K562 (cell line): ENCODE measurements at places on chromosomes 3 and 15.

DNA sequence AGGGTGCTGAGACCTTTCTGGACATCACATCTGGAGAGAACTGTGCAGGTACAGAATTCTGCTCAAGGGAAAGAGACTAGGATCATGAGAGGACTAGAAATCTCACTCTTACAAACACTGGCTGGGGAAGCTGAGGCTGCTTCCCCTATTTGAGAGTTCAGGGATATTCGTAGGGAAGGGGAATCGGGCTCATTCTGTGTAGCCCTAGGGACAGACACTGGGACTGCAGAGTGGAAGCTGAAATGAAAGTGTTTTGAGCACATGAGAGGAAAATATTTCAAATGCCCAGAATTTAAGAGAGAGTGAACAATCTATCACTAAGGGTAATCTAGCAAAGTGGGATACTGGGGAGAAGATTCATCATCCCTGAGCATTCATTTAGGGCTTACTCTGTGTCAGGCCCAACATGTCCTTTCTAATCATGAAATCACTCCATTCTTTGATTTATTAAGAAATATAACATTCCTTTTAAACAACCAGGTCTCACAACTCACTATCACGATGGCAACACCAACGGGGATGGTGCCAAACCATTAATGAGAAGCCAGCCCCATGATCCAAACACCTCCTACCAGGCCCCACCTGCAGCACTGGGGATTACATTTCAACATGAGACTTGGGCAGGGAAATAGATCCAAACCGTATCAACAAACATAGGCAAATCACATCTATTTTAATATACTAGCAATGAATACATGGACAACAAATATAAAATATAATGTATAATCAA is 63.0 kb downstream of the CPN2 start:
- no peaks in the 10 kb centered on the region for H3K36me3 ChIP-seq
- H3K4me1 ChIP-seq = no peaks in the 10 kb centered on the region; the same call in 1 of the 2 replicates

- no peak overlapping the region for H3K27ac ChIP-seq
- no peaks in the 10 kb centered on the region; the same call in 1 of the 2 replicates for H3K4me1 ChIP-seq
- H3K27me3 ChIP-seq = no peaks in the 10 kb centered on the region
Observed at GRCh38 chr3:138846262-138846791, 11.6 kb upstream of the PIK3CB start.

DNA sequence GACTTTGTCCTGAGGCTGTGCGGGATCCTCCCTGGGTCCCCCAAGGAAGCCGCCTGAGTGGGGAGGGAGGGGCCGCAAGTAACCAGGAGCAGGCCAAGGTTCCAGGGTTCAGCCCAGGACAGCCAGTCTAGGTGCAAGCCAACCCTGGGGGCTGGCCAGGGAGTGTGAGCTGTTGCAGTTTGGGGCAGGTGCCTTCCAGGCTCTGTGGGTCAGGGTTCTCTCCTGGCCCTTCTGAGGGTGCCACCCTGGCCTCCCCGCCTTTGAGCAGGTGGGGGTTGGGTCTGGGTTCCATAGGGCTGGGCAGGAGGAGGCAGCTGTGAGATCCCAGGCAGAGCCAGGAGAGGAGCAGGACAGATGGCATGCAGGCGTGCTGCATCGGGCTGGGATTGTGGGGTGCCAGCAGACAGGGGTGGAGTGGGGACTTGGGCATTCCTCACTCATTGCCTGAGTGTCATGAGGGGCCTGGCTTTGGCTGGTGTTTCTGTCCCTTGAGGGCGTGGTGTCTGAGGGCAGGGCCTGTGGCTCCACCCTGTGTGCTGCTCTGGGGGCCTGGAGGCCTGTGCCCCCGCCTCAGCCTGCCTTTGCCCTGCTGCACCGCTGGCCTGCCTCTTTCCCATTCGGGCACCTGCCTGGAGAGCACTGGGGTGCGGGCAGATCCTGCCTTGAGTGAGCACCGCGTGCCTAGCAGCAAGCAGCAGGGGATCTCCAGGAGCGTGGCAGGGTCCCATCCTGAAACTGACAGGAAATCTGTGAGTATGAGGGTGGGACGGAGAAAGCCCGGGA is 18.4 kb downstream of the KLF13 start:
- H3K27me3 ChIP-seq = peaks cover 15% of the 10 kb centered on the region
- H3K36me3 ChIP-seq = no peaks in the 10 kb centered on the region
- no peak overlapping the region for H3K27ac ChIP-seq
- H3K4me1 ChIP-seq = no peaks in the 10 kb centered on the region; the same call in 2 of the 3 replicates
- no peak overlapping the region for H3K4me3 ChIP-seq

DNA sequence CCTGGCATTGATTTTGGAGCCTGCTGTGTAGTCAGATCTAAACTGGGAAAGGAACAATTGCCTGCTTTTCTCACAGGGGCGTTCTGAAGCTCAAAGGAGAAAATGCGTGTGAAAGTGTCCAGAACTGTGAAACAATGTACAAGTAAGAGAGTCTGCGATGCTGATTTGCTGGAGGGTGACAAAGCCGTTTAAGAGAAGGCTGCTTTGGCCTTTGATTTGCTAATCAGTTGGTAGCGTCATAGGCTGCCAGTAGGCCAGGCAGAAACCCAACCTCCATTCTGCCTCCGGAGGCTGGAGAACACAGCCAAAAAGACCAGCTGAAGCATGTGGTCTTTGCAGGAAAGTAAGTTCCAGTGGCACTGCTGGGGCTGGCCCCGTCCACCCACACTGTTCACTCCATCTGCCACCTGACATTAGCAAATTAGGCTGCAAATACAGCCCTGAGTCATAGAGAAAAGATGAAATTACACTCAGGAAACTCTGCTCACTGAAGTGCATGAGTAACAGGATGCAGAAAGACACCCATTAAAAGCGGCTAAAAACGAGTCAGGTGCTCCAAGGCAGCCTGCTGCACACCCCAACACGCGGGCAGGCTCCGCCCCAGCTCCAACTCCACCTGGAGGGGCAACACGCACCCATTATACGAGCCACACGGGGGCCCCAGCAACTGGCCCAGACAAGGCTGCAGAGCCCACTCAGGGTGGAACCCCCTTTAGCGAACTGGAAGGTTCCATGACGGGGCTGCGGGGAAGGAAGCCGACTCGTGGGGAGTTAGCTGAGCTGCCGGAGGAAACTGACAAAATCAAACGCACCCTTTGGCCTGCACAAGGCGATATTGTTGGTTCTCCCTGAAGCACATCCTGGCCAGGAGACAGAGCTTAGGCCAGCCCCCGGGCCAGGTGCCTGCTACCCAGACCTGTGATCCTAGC is 31.6 kb downstream of the ZDHHC19 start:
- no peak overlapping the region for H3K4me3 ChIP-seq
- H3K27me3 ChIP-seq = no peaks in the 10 kb centered on the region
- DNase-seq = peak; percentile 68
- H3K4me1 ChIP-seq = peaks cover 73% of the 10 kb centered on the region
- H3K36me3 ChIP-seq = no peaks in the 10 kb centered on the region

DNA sequence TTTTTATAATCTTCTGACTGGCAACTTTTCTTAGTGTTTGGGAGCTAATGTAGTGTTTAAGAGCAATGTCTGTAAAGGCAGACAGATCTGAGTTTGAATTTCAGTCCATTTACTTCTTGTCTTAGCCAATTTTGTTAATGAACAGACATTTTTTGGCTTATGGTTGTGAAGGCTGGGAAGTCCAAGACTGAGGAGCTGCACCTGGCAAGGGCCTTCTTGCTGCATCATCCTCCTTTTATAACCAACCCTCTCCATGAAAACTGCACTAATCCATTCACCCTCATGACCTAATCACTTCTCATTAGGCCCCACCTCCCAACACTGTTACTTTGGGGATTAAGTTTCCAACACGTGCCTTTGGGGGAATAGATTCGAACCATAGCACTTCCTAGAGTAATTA is 164.5 kb downstream of the GAP43 start:
- no peaks in the 10 kb centered on the region for H3K27me3 ChIP-seq
- no peak overlapping the region for H3K4me3 ChIP-seq
- DNase-seq = no peak
- no peak overlapping the region for H3K27ac ChIP-seq
- no peaks in the 10 kb centered on the region for H3K36me3 ChIP-seq
- H3K4me1 ChIP-seq = peaks cover 8% of the 10 kb centered on the region; the same call in 1 of the 2 replicates

- DNase-seq = no peak
- peaks cover 80% of the 10 kb centered on the region for H3K36me3 ChIP-seq
- H3K4me1 ChIP-seq = no peaks in the 10 kb centered on the region
Observed at GRCh38 chr15:40990080-40990479, 36.8 kb downstream of the CHAC1 start.

- no peaks in the 10 kb centered on the region for H3K27me3 ChIP-seq
- no peak overlapping the region for H3K27ac ChIP-seq
Observed at GRCh38 chr3:39013289-39013688, 38.5 kb downstream of the SCN11A start.

- H3K27me3 ChIP-seq = no peaks in the 10 kb centered on the region; the same call in 2 of the 3 replicates
- no peak overlapping the region for H3K27ac ChIP-seq
- no peaks in the 10 kb centered on the region for H3K4me1 ChIP-seq
- no peak overlapping the region for H3K4me3 ChIP-seq
Observed at GRCh38 chr3:73399666-73400253, 225.0 kb downstream of the PDZRN3 start.

DNA sequence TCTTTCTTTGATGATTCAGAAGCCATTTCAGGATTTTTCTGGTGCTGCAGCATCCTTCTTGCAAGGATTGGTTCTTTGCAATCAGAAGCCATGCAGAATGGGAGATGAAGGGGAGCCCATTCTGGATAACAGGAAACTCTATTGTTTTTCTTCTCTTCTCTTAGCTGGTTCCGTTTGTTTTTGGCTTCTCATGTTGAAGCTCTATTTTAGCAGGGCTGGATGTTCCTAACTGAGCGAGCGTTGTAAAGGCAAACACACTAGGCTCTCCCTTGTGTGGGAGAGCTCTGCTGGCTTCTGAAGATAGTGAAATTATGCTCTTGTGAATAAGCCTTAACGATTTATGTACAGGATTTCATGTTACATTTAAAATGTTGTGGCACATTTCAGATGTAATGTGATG is 8.3 kb downstream of the CACNA1D start:
- no peak overlapping the region for H3K27ac ChIP-seq
- H3K36me3 ChIP-seq = no peaks in the 10 kb centered on the region
- H3K4me3 ChIP-seq = no peak overlapping the region
- DNase-seq = no peak
- no peaks in the 10 kb centered on the region for H3K4me1 ChIP-seq

DNA sequence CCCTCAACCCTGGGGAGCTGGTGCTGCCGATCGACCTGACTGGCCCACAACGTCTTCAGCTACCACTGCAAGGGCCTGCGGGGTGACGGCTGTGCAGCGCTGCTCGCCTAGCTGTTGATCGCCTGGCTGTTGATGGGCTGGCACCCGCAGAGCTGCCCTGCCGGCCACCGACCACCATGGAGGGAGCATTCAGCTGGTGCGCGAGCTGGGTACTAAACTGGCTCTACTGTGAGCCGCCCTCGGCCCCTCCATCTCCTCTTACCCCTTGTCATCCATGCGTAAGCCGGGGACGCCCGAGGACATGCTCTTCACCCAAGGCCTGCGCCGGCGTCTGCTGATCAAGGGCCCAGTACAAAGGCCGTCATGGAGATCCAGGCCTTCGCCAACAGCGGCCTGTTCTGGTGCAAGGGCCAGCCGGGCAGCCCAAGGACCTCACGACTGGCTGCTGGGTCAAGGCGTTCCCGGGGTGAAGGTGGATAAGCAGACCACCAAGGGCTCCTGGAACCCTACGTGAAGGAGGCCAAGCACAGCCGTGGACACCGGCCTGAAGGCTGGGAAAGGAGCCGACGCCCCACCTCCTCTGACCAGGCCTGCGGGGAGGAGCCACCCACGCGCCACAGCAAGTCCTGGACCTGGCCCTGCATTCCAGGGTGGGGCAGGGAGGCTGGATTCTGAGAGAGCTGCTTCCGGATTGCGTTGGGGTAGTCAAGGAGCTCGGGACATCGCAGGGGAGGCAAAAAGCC is 46.9 kb downstream of the SFMBT1 start:
- H3K27ac ChIP-seq = no peak overlapping the region
- H3K4me1 ChIP-seq = peaks cover 11% of the 10 kb centered on the region
- peak; percentile 38 for DNase-seq
- no peaks in the 10 kb centered on the region for H3K27me3 ChIP-seq

DNA sequence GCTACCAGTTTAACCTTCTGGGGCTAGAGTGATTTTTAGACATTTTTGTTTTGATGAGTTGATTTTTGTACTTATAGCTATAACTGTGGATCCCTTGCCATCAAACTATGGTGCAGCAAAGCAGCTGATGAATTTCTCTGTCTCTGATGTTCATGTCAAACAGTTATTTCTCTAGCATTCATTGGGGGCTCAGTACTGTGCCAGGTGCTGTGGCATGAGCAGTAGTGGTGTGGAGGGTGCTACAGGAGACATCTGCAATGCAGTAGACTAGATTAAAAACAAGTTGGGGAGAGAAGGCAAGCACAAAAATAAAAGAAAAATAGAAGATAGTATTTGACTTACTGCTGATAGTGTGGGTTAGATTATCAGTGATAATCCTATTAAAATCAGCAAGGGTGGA is 95.3 kb downstream of the AKAP13 start:
- H3K36me3 ChIP-seq = no peaks in the 10 kb centered on the region
- H3K27me3 ChIP-seq = no peaks in the 10 kb centered on the region
- no peak overlapping the region for H3K4me3 ChIP-seq

DNA sequence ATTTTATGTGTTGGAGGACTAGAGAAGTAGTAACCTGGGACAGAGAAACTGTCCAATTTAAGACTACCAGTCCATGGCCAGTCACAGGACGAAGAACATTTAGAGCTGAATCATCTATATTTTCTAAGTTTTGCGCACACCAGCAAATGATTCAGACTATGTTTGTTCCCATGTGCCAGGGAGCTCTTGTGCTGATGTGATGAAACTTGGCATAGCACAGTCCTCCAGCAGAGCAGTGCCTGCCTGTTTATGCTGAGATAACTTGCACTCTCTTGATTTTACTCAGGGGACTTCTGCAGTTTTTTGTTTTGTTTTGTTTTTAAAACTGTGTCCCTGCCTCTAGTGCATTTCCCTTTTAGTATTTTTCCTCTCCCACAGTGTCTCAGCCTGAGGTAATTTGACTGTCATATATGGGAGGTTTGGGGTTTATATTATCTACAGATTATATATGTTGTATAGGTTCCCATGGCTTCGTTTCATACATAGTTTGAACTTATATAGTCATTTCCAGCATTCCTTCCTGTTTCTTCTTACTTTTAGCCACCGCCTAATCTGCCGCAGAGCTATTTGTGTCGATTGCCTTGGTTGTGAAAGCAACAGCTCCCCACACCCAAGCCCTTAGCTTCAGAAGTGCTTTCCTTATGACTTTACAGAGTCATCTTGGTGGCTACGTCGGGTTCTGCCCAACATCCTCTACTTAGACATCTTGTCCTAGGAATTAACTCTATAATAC is 45.5 kb downstream of the PPM1L start:
- DNase-seq = no peak
- no peak overlapping the region for H3K4me3 ChIP-seq

DNA sequence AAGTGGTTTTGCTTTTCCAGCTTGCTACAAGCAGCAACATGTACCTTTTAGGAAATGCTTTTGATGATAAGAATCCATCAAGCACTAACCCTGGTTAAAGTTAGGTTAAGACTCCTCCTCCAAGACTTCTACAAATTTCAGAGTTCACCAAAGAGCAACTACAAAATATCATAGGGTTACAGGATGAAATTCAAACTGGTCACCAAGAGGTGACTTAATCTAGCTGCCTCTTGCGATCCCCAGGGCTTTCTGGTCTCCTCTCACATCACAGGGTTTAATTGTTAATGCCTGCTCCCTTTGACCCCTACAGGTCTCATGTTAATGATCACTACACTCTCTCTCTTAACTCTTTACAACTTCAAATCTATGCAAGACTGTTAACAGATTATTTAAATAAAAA is 66.5 kb downstream of the DPH6 start:
- no peaks in the 10 kb centered on the region for H3K4me1 ChIP-seq
- H3K4me3 ChIP-seq = no peak overlapping the region
